ENCODE measurements at places on chromosomes 3 and 15.

GRCh38 chr3:118504906-118505305, 529.7 kb downstream of the IGSF11 start:
- DNase-seq = no peak

DNA sequence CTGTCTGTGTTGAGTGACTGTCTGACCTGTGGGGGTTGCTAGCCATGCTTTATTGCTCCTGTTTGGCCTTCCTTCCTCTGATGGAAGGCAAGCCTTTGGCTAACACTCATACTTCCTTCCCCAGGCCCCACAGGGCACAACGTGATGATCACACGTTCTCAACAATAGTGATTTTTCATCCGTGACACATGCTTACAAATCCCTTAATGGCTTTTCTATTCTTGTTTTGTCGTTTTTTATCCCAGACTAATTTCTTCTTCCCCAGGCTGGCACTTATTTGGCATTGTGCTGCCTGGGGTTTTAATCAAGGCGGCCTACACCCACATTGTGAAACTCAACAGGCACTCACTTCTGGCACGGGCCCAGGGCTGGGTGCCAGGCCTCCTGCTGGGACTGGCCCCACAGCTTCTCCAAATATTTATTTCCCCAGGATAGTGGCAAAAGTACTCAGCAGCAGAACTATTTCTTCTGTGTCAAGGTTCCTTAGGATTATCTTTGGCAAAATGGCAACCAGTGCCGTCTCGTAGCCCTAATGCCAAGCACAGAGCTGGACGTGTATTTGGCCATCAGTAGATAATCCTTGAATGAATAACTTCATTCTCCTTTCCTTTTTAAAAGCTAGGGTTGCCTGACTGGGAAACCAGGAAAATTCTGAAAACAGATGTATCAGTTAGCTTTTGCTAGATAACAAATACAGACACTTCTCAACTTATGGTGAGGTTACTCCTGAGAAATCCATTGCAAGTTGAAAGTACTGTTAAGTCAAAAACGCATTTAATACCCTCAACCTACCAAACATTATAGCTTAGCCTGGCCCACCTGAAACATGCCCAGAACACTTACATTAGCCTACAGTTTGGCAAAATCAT, 30.6 kb downstream of the CMTM7 start:
- no peak for DNase-seq

- no peak for DNase-seq
These were observed 75.5 kb upstream of the IQSEC1 start for GRCh38 chr3:13148561-13149329.

GRCh38 chr3:525415-525814, 328.9 kb downstream of the CHL1 start:
- DNase-seq = no peak

- DNase-seq = no peak
These were observed 713.3 kb upstream of the CBLB start for GRCh38 chr3:106582151-106582550.

GRCh38 chr3:192915304-192915703, 2.4 kb downstream of the MB21D2 start:
- no peak for DNase-seq

GRCh38 chr3:136380530-136380929, 130.4 kb downstream of the PCCB start:
- no peak for DNase-seq

- DNase-seq = no peak
These were observed 23.8 kb downstream of the FEM1B start for GRCh38 chr15:68301301-68301700.

GRCh38 chr15:96365781-96366525, 35.5 kb downstream of the NR2F2 start:
- no peak for DNase-seq

DNA sequence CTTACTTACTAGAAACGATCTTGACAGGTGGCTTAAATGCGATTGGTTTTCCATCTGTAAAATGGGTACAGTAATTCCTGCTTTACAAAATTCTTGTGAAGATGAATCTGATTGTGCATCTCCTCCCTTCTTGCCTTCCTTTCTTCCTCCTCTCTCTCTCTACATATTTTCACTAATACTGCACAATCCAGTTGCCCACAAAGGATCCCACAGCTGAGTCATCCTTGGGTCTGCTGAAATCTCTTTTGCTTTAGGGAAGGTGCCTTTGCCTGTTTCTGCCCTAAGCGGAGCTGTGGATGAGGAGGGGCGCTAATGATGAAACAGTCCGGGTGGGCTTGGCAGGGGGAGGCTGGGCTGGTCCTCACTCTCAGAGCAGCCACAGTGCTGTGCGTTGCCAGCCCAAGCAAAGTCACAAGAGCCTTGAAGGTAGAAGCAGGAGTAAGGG, 46.1 kb downstream of the AMOTL2 start:
- DNase-seq = no peak

GRCh38 chr3:117393119-117393518, 683.5 kb downstream of the TUSC7 start:
- DNase-seq = no peak

DNA sequence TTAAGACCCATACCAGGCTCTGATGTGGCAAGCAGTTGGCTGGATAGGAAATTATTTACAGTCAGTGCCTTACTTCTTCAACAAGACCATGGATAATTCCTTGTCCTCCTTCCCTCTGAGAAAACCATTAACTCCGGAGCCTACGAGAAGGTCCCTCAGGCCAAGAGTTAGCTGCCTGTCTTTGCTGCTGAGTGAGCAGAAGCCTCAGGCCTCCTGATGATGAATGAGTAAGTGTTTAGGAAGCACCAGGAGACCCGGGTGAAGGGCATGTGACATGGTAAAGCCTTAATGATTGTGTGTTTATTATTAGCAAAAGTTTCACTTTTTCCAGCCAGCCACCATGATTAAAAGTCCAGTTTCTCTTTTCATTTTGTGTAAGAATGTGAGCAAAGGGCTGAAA, 174.9 kb upstream of the TOPAZ1 start:
- DNase-seq = no peak

DNA sequence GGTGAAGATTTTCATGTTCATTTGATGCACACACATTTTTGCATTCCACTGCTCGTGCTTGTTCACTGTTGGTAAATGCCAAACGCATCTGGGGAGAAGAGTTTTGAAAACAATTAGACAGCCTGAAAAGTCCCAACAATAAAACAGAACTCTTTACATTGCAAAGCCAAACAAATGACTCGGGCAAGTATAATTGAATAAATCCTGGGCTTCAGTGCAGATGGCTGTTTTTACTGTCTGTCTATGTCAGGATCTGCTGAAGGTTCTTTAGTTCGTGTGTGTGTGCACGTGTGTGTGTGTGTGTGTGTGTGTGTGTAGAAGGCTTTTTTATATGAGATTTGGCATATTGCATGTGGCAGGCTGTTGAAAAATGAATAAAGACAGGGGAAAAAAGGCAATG, 277.5 kb upstream of the CDIN1 start:
- no peak for DNase-seq

DNA sequence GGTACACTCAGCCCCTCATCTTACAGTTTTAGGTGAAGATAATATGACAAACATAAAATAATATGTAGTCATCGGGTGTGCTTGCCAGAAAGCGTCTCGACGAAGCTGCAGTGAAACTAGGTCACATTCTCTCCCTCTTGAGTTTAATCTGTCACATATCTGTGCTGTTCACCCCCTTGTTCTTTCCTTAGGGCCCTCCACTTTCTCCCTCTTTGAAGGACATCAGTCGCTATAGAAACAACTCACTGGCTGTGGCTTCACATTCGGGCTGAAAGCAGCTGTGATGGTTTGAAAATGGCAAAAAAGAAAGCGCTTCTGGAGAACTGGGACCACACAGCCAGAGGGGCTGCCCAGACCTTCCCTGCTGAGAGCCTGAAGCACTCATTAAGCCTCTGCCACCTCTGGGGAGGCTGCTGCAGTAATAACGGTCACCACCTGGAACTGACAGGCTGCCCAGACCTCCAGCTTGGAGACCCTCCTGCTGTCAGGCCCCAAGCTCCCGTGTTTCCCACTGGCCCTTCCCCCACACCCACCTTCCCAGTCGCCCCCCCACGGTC, 50.3 kb downstream of the ABTB1 start:
- no peak for DNase-seq

DNA sequence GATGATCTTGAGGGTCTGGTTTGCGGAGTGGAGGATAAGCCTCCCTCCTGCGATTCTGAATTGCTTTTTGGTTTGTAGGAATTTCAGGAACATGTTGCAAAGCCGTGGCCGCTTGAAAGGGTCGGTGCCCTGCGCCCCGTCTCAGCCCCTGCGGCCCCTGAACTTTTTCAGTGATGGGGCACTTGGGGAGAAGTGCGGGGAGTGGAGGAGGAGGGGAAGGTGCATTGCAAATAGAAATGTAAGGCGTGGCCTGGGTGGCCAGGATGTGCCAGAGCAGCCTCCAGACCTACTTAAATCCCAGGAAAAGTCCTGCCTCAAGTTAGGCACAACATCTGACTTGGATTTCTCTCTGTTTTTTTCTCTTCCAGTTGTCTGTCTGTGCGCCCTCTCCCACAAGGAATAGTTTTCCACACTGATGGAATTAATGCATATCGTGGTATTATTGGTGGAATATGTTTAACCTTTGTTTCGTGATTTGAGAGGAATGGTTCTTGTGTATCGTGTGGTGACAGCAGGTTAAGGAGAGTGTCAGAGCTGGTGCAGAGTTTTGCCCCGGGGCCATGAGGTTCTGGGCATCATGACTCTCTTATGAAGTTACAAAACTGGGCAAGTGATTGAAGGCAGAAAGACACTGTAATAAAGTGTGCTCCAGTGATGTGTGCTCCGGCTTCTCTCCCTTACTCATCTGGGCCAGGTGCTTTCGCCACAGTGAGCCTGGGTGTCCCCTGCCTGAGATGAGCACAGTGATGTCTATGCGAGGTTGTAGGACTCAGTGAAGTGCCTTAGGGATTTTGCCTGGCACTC, 153.8 kb downstream of the PGPEP1L start:
- DNase-seq = no peak

- no peak for DNase-seq
These were observed 13.6 kb downstream of the PRR20G start for GRCh38 chr3:127274200-127274760.

- no peak for DNase-seq
These were observed 30.5 kb upstream of the IQCF2 start for GRCh38 chr3:51830836-51831385.

GRCh38 chr3:16550305-16550675, 36.8 kb upstream of the RFTN1 start:
- no peak for DNase-seq

DNA sequence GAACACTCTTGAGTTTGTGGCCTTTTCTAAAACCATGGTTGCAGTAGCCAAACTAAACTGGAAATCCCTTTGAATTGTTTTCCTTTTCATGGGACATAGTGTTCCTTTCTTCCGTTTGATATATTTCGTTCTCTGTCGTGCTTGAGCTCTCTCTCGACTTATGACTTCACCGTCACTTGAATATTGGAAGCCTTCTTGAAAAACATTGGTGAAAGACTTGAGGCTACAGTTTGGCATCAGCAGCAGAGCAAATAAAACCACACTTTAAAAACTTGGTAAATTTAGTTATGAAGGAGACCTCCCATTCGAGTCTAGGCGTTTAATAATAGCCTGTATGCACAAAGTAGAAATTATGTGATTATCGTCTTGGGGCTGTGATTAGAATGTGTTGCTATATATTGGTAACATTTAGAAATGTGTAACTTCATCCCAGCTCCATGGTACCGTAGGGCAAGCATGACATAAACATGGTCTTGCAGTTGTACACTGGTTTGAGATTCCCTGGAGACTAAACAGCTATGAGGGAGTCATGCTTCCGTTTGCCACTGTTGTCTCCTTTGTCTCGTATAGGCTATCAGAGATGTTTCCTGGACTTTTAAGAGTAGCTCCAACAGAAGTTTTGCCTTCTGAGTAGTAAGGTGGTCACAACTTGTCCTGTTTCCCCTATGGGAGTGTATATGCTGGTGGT, 122.3 kb downstream of the PTPRG start:
- no peak for DNase-seq

DNA sequence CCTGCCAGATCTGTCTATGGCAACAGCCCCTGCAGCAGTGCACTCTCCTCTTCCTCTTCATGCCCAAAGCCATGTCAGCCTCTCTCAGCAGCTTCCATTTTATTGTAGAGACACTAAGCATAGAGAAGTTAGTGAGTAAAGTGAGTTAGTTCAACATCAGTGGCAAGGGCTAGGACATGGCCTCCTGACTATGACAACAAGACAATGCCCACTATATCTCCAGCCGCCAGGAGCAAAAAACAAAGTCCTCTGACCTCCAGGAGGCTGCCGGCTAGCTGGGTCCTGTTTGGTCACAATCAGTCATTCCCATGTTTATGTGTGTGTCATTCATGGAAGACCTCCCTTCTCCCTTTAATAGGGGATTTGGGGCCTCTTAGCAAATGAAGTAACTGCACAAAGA, 14.9 kb downstream of the NR1I2 start:
- no peak for DNase-seq

DNA sequence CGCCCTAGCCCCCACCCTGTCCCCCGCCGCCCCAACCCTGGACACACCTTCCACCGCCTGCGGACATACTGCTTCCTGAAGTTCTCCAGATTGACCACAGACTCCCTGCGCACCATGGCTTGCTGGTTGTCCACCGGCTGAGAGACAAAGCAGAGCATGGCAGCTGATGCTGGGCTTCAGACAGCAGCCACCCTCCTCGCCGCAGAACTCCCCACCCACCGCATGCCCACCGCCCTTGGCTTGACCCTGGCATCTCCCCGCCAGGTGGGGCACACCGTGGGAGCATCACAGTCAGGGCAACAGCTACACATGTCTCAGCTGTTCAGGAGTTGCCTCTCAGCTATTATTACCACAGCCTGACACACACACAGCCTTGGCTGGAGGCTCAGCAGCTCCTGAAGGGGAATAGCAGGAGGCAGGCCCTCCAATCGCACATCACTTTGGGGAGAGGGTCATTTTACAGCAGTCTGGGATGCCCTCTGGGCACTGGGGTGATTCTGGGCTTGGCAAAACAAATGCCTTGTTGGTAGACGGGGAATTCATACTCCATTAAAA, 78.4 kb upstream of the HERC1 start:
- DNase-seq = no peak

GRCh38 chr15:79897380-79897678, 515 bp upstream of the MTHFS start:
- DNase-seq = no peak

- no peak for DNase-seq
These were observed 34.5 kb downstream of the PIK3CB start for GRCh38 chr3:138800248-138800647.

GRCh38 chr3:168220556-168220955, 124.8 kb upstream of the GOLIM4 start:
- no peak for DNase-seq

DNA sequence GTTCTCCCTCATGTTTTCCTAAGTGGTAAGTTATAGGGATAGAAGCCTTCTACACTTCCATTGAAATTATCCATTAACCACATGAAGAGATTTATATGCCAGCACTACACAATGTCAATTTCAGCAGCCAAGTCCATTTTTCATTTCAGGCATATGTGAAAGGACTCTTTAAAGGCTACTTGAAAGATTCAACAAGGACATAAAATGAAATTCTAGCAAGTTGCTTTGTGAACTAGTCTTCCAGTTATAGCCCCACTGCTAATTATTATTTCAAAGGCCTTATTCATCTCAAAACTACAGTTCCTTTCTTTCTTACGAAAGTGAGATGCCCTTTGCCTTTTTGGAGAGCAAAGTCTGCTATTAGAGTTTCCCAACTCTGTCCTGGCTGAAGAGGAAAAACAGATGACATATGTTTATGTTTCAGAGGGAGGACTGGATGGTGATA, 66.0 kb upstream of the SLC2A2 start:
- DNase-seq = no peak

GRCh38 chr3:172908771-172909270, 158.3 kb downstream of the ECT2 start:
- DNase-seq = no peak

- no peak for DNase-seq
These were observed 142.4 kb upstream of the KCNMB2 start for GRCh38 chr3:178393824-178394223.
